NCI-H1105 (cell line): ENCODE measurements at places on chromosomes 3 and 15.
A peak's percentile ranks its signal among the peaks of the same experiment; 100 is the strongest.

- no peak for DNase-seq
Observed at GRCh38 chr3:18745472-18745871, 320.3 kb upstream of the SATB1 start.

DNA sequence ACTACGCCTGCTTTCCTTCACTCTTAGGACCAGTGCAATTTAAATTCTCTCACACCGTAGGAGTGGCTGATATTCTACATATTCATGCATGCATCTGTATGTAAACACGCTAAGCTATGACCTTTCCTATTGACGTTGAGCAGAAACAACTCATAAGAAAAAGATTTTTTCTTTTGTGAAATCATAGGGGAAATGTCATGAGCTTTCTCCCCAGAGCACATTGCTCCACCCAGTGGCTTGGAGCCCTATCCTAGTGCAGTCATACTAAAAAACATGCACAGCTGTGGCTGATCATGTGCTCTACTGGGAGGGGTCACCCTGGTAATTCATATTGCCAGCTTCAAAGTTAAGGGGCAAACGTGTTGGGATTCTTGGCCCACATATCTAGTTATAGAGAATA is 1.8 kb upstream of the MESD start:
- no peak for DNase-seq

DNA sequence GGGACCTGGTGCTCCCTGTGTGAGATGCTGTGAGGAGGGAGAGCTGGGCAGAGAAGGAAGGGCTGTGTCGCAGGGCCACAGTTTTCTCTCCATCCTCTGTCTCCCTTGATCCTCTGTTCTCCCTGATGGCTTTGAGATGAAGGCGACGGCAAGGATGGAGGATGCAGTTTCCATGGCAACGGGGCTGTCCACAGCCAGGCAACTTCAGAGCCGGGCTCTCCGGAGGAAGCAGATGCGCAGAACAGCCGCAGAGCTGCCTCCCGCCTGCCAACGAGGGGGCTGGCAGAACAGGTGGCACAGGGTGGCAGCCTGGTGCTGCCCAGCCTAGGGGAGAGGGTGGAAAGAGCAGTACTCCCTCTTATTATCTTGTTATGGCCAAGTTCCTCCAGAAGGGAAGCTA is 9.9 kb upstream of the GRM2 start:
- no peak for DNase-seq

- no peak for DNase-seq
Observed at GRCh38 chr3:34851137-34851536, 788.2 kb upstream of the ARPP21 start.

GRCh38 chr3:48270306-48270705 is 29.4 kb downstream of the ZNF589 start:
- DNase-seq = no peak

- no peak for DNase-seq
Observed at GRCh38 chr3:183244219-183244618, 8.8 kb upstream of the B3GNT5 start.

DNA sequence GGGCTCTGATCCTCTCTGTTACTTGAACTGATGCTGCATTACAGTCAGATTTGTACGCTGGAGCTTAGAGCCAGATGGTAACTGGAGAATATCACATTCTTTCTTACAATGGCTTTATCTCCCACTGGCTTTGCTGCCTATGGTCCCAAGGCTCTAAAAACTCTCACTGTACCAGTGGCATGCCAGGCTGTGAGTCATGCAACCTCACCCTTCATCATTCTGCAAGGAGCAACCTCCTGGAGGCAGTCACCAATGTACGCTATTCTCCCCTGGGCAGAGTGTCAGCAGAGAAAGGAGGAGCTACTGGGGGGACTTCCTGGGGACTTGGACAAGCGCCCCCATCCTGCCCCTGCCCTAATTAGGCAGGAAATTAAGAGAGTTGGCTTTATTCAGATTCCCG is 97.9 kb upstream of the EIF1B start:
- no peak for DNase-seq

- DNase-seq = no peak
Observed at GRCh38 chr3:137760341-137761098, 3.6 kb upstream of the SOX14 start.

- DNase-seq = no peak
Observed at GRCh38 chr3:110544730-110545129, 526.9 kb upstream of the NECTIN3 start.

DNA sequence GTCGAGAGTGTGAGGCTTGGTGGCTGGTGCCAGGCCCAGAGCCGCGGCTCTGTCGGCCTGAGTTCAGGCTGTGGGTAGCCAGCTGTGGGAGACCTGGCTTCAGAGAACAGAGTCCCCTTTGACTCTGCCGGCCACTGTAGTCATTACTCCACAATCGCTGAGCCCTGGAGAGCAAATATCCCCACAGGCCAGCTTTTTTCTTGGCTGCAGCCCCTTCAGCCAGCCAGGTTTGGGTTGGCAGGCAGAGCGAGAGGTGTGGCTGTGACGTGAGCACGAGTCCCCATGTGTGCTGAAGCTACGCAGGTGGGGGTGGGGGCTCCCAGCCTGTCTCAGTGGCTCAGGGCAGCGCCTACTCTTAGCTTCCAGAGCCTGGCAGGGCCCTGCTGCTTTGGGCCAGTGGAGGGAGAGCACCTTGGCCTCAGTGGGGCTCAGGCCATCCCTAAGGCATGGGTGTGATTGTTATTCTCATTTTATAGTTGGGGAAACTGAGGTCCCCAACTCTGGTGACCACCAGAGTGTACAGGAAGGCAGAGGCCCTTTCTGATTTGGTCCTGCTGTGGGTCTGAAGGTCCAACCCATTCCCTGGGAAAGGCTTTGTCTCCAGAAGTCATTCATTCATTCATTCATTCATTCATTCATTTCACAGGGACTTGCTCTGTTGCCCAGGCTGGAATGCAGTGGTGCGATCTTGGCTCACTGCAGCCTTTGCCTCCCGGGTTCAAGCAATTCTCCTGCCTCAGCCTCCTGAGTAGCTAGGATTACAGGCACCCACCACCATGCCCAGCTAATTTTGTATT is 45.7 kb upstream of the LCTL start:
- no peak for DNase-seq

GRCh38 chr3:126267976-126268615 is 87.7 kb upstream of the ALDH1L1 start:
- DNase-seq = no peak

GRCh38 chr15:80619680-80620079 is 75.4 kb upstream of the ABHD17C start:
- no peak for DNase-seq

DNA sequence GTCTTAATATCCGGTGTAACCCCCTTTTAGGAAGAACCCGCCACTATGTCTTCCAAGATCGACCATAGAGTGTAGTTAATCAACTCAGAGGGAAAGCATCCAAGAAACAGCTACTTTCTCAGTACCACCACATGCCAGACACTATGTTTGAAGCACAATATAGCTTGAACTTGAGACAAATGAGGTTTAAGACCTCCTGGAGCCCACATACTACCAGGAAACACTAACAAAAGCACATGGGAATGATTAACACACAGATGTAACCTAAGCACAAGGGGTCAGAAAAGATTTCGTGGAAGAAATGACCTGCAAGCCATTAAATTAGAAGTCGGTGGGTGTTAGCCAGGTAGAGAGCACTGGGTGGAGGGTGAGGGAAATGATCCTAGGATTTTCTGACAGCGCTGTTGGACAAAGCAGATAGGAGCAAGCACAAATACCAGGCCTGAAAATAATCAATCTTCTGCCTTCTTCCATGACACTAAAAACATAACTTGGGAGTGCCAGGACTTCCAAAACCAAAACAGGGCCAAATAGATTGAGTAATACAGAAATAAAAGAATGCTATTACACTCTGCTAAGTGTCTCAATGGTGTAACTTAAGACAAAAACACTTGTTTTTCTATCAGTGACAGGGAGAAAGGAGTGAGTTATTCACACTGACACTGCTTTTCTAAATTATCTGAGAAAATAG is 213.7 kb downstream of the FOXP1 start:
- DNase-seq = no peak

GRCh38 chr15:99452728-99453636 is 112.8 kb upstream of the MEF2A start:
- no peak for DNase-seq

GRCh38 chr15:47542312-47542989 is 174.9 kb upstream of the SEMA6D start:
- no peak for DNase-seq

DNA sequence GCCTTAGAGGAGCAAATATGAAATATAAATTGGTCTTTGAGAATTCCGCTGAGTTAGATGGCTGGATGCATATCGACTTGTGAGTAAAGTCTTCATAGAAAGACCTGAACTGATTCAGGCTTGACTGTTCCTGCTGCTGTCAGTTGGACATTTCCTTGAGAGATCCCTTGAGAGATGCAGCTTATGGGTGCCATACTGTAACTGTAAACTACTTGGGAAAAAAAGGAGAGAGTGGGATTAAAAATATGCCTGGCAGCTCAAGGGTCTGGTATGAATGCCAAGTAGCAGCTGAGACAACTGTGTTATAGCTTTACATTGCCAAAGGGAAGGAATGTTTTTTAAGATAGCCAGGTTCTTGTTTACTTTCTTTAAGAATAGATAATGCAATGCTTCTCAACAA is 926.6 kb downstream of the EPHA3 start:
- DNase-seq = no peak

DNA sequence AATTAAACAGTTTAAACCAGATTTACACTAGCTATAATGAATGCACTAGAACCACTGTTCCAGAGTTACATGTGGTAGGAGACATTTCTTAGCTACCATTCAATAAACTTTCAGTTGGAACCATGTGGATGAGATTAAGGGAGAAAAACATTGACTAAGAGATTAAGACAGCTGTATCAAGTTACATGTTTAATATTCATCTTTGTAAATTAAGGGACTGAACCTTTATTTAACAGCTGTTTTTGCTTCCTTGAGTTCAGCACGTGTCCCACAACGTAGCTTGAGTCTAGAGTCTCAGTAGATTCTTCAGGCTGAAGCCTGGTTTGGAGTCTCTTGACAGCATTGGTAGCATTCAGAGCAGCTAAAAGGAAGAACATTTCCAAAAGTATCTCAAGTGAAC is 27.2 kb upstream of the CFAP44 start:
- DNase-seq = no peak

- DNase-seq = no peak
Observed at GRCh38 chr3:32758375-32758753, 59.4 kb upstream of the TRIM71 start.

- DNase-seq = no peak
Observed at GRCh38 chr3:26675336-26675735, 52.8 kb downstream of the LRRC3B start.

DNA sequence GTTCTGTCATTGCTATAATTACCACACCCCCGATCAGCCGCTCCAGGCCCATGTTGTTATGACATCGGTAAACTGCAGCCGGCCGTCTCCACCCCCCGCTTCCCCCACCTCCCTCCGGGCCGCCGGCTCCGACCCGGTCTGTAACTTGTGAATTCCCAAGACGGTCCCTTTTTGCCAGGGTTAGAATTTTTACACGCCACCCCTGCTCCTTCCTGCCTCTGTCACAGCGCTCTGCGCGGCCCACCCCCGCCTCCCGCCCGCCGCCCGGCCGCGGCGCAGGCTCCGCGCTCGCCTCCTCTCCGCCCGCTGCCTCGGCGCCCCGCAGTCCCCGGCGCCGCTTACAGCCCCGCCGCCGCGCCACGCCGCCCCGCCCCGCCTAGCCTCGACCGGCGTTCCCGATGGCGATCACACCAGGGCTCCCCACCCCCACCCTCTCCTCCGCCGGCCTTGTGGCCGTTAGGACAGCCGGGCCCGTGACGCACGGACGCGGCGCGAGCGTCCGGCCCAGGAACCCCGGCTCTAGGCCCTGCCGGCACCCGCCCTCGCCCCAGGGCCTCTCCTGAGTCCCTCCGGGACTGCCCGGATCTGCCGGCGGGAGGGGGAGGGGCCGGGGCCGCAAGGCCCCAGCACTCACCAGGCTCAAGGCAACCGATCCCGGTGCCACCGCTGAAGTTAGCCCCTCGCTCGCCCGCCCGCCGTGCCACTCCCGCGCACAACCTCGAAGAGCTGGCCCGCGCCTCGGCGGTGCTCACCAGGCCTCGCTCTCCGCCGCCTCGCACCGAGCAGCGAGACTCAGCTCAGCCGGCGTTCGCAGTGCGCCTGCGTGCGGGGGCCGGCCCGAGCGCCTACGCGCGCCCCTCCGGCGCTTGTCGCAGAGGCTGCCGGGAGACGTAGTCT is at the start of gene KPNA1:
TSS of gene KPNA1 (minus strand) at position 817 of the 897 bp plus-strand sequence. CDS start 18,374 bp downstream, outside the sequence.
- peak; percentile 95 for DNase-seq

DNA sequence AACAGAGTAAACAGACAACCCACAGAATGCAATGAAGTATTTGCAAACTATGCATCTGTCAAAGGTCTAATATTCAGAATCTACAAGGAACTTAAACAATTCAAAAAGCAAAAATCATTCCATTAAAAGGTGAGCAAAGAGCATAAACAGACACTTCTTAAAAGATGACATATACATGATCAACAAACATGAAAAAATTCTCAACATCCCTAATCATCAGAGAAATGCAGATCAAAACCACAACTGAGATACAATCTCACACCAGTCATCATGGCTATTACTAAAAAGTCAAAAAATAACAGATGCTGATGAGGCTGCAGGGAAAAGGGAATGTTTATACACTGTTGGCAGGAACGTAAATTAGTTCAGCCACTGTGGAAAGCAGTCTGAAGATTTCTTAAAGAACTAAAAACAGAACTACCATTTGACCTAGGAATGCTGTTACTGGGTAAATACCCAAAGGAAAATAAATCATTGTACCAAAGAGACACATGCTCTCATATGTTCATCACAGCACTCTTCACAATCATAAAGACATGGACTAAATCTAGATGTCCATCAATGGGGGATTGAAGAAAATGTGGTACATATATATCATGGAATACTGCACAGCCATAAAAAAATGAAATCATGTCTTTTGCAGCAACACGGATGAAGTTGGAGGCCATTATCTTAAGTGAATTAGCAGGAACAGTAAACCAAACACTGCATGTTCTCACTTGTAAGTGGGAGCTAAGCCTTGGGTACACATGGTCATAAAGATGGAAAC is 393.3 kb upstream of the CBLB start:
- no peak for DNase-seq

DNA sequence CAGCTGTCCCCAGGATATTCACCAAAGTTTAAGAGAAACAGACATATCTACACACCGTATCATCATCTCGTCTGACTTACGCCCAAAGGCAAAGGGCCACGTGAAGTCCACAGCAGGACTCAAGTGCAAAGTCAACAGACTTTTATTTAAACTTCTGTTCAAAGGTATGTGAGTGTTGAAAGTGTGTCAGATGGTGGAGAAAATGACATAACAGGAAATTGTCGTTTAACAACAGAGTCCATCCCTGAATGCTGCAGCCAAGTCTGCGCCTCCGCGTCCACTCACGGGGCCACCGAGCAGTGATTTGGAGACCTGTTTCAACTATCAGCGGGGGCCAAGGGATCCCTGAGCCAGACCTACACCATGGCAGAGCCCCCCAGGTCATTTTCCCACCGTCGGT is 165.6 kb downstream of the XXYLT1 start:
- DNase-seq = no peak

GRCh38 chr3:159819676-159820075 is 169.0 kb upstream of the IL12A start:
- no peak for DNase-seq
